Endodermal cell (in vitro differentiated cells): ENCODE measurements at places on chromosomes 4 and X.

GRCh38 chr4:83504996-83505395 lies 20.1 kb upstream of the ABRAXAS1 start:
- DNase-seq: no peak

GRCh38 chr4:69888336-69888735 lies 28.4 kb upstream of the SULT1E1 start:
- no peak for DNase-seq

GRCh38 chr4:185504098-185505047 lies 30.9 kb downstream of the PDLIM3 start:
- DNase-seq: no peak

DNA sequence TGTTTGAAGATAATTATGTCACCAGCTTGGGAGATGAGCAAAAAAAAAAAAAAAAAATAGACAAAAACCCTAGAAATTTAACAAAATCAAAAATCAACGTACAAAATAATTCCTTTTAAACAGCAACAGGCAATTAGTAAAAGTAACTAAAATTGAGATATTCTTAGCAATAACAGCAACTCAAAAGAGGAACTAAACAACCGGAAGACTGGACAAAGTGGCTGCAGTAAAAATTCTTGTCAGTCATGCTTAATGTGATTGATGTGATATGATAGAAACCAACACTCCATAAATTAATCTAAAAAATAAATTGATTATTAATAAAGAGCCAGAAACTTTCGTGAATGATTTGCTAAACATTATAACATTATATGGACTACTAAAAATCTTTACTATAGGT lies 1534.6 kb upstream of the AGA start:
- DNase-seq: no peak

DNA sequence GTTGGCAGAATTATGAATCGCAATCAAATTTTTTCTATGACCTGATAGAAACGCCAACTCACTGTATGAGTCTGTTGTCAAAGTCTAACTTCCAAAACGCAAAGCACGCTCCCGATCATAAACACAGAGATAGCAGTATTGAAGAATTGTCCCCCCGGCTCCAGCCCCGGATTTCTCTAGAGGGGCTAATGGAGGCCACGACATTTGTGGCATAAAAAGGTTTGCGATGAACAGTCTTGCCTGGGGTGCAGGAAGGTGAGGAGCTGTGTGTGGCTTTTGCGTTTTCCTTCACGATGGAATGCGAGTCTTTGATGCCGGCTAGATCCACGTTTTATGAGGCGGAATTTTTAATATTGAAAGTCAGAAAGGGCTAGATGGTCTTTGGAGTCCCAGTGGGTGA lies 183.0 kb downstream of the CRLF2 start:
- DNase-seq: no peak

DNA sequence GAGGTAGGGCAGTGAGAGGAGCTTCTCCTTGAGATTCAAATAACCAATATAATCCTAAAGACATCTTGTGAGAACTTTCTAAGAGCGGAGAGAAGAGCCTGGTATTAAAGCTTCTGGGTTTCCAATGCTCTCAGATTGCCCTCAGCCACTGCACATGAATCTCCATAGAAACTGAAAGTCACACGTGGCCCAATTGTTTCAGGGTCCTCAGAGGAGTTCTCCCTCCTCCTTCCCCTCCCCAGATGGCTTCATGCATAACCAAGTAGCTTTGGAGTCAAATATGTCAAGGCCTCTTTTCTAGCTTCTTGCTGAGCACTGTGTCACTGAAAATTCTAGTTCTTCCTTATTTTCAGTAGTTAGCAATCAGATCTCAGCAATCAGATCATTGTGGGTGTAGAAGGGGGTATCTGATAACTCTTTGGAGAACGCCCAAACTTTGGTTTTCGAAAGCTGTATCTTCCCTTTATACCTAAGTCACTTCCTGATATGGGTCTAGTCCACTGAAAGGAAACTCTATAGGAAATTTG lies 2.2 kb downstream of the BTK start:
- no peak for DNase-seq

GRCh38 chr4:102344520-102344953 lies 745 bp downstream of the SLC39A8 start:
- peak; percentile 89 for DNase-seq

- peak; percentile 70 for DNase-seq
Measured at GRCh38 chrX:68659385-68659784, 11.9 kb downstream of the STARD8 start.

- DNase-seq: no peak
Measured at GRCh38 chrX:31228415-31228832, 156.6 kb upstream of the FTHL17 start.

- peak; percentile 77 for DNase-seq
Measured at GRCh38 chr4:88211473-88212252, 53.2 kb upstream of the ABCG2 start.

- peak; percentile 44 for DNase-seq
Measured at GRCh38 chrX:152202886-152203285, 64.5 kb upstream of the MAGEA10 start.

DNA sequence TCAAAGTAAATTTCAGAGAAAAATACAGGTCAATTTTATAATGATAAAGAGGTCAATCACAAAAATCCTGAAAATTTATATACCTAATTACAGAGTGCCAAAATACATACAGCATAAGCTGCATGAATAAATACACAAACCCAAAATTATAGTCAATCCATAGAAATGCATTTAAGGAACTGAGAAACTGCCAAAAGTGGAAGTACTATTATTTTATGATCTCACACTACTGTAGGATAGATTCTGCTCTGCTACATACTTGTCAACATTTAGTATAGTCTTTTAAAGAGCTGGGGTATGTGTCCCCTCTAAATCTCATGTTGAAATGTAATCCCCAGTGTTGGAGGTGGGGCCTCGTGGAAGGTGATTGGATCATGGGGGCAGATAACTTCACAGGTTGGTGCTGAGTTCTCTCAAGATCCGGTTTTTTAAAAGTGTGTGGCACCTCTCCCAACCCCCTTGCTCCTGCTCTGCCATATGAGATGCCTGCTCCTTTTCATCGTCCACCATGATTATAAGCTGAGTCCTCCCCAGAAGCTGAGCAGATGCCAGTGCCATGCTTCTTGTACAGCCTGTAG lies 31.8 kb downstream of the CHIC2 start:
- DNase-seq: no peak

GRCh38 chr4:15240764-15241163 lies 187.1 kb upstream of the C1QTNF7 start:
- no peak for DNase-seq

- peak; percentile 78 for DNase-seq
Measured at GRCh38 chr4:168803732-168804131, 206.3 kb downstream of the CBR4 start.

- DNase-seq: no peak
Measured at GRCh38 chr4:129326571-129327460, 230.9 kb downstream of the C4orf33 start.

DNA sequence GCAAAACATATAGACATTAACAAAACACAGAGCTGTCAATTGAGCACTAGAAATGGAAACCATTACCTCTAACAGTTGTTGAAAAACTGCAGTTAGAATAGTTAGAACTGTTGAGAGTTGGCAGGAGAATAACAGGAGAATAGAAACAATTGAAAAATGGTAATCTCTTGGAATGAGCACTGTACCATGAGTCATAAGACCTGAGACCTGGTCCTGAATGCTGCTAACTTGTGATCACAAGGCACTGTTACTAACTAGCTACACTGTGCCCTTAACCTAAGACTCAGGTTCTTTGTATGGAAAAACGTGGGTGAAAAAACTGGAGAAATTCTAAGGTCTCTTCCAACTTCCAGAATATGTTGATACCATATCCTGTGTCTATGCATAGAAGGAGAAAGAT lies 29.3 kb downstream of the FAM114A1 start:
- DNase-seq: no peak

DNA sequence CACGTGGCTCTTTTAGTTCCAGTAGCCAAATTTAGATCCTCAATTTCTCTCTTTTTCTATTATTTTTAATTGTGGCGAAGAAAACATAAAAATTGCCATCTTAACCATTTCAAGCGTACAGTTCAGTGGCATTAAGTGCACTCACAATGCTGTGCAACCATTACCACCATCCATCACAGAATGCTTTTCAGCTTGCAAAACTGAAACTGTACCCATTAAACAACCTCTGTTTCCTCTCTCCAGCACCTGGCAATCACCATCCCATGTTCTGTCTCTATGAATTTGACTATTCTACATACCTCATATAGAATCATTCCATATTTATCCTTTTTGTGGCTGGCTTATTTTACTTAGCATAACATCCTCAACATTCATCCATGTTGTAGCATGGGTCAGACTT lies 74.9 kb downstream of the METTL14 start:
- DNase-seq: no peak

GRCh38 chr4:190016369-190017289 lies 10.4 kb downstream of the FRG2 start:
- no peak for DNase-seq

- DNase-seq: peak; percentile 57
Measured at GRCh38 chrX:31580227-31580626, 508.4 kb upstream of the FTHL17 start.

GRCh38 chr4:10816571-10816970 lies 132.0 kb upstream of the CLNK start:
- no peak for DNase-seq

- no peak for DNase-seq
Measured at GRCh38 chr4:33302321-33302720, 2582.2 kb downstream of the PCDH7 start.

DNA sequence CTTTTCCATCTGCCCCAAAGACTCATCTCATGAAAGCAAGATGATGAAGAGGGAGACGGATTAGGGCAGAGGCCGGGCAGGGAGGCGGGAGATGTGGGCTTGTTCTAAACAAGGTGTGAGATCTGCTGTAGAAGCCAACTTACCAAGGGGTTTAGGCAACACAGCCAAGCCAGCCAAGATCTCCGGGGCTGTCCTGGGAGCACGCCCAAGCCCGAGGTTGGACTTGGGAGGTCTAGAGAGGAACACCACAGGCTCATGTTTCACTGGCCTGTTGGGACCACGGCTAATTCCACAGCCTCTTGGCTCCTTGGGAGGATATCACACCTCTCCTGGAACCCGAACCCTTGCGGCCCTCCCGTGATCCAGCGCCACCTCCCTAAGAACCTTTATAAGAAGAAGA lies 171.4 kb downstream of the CRLF2 start:
- no peak for DNase-seq

DNA sequence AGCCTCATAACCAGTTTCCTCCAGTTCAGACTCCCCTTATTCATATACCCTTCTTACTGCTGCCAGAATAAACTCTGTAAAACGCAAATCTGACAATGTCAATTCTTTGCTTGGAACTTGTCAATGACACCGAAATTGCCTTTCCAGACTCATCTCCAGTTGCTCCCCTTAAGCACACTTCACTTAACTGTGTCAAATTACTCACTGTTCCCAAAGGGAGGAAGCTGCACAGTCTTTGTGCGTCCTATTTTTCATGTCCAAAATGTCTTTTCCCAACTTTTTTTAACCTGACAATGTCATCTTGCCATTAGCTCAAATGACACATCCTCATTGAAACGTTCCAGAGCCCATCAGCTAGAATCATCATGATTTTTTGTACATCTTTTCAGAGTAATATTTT lies 867.3 kb downstream of the RPA4 start:
- DNase-seq: no peak

DNA sequence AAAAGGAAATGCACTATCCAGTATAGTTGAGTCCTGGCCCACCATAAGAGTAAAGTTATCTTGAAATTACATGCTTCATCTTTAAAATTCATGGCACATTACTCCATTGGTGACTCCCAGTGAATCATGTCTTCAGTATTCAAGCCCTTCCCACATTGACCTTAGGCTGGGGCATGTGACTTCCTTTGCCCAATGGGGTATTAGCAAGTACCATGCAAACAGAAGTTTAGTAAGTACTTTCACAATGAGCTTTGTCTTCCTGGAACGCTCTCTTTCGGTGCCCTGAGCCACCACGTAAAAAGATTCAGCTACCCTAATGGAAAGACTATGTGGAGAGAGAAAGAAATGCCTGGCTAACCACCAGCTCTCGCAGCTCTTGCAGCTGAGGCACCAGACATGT lies 235.4 kb downstream of the HNRNPD start:
- DNase-seq: no peak
